Hippocampal formation (tissue), 2 donors: ENCODE measurements at places on chromosomes 16 and 17.
A peak's percentile ranks its signal among the peaks of the same experiment; 100 is the strongest.

- DNase-seq, result no peak
These were observed 9.6 kb downstream of the ZNF750 start for GRCh38 chr17:82830249-82830661.

- peak; percentile 25 for DNase-seq
These were observed 1.6 kb upstream of the DUSP14 start for GRCh38 chr17:37488009-37488604.

DNA sequence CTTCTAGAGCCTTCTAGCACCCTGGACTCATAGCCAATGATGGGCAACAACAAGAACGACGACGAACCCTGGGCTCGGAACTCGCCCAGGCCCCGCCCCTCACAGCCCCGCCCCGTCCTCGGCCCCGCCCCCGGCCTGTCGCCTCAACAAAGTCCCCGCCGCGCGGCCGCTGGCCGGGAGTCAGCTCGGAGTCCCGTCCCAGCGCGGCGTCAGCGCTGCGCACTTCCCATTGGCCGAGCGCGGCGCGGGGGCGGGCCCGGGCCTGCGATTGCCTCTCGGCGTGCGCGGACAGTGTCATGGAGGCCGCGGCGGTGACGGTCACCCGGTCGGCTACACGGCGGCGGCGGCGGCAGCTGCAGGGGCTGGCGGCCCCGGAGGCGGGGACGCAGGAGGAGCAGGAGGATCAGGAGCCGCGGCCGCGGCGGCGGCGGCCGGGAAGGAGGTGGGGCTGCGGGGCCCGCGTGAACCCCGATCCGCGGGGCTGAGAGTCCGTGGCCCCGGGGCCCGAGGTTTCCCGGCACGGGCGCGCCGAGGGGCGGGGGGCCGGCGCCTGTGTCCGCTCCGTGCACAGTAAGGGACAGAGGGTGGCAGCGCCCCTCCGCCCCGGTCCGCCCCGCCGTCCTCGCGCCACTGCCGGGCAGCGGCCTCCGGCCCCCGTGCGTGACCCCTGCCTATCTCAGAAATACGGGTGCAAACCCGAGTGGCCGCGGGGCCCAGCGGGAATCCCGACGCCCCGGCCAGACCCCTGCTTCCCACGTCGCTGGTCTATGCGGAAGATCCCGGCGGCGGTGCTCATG, at the start of gene ENGASE:
ENGASE (plus strand) TSS at position 176 of the 797 bp plus-strand sequence; CDS start at position 297, 121 bp downstream.
- DNase-seq, result peak; percentile 94

DNA sequence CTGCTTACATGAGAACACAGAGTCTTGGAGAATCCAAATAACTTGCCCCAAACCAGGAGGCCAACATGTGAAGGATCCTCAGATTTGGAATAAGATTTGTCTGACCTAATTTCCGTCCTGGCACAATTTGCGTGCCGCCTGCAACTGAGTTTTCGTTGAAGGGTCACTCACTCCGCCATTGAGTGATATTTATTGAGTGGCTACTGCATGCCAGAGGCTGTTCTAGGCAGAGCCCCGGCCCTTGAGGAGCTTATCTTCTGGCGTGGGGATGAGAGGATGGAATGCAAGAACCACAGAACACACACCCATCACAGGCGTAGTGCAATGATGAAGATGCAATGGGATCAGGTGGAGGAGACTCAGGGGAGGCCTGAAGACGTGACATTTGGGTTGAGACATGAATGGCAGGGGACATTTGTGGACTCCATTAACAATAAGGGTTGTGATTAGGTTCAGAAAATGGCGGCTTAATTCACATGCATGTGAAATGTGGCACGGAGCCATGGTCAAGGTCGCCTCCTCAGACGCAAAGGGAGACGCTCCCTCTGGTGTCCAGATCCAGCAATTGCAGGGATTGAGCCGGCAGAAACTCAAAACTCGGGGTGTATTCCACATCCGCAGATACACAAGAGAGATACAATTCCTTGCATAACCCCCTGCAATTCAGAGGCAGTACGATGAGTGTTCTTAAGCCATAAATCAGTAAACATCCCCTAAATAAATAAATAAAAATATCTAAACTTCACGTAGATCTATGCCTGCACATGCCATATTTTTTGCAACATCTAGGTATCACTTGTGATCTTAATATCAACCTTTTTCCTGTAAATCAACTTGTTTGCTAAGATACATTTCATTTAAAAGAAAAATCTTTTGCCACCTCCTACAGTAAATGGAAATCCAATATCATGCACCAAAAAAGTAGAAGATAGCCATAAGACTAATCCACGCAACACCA, 57.9 kb upstream of the CACNG4 start:
- peak; percentile 55 for DNase-seq

- DNase-seq, result no peak
These were observed 182.3 kb downstream of the PHKB start for GRCh38 chr16:47643323-47644000.

- DNase-seq, result peak; percentile 20
These were observed 649 bp downstream of the GSE1 start for GRCh38 chr16:85613604-85614337.

- DNase-seq, result no peak
These were observed 24.1 kb downstream of the PSMD7 start for GRCh38 chr16:74320707-74321106.

- DNase-seq, result no peak
These were observed 42.5 kb upstream of the ATP2A3 start for GRCh38 chr17:4006745-4007211.

DNA sequence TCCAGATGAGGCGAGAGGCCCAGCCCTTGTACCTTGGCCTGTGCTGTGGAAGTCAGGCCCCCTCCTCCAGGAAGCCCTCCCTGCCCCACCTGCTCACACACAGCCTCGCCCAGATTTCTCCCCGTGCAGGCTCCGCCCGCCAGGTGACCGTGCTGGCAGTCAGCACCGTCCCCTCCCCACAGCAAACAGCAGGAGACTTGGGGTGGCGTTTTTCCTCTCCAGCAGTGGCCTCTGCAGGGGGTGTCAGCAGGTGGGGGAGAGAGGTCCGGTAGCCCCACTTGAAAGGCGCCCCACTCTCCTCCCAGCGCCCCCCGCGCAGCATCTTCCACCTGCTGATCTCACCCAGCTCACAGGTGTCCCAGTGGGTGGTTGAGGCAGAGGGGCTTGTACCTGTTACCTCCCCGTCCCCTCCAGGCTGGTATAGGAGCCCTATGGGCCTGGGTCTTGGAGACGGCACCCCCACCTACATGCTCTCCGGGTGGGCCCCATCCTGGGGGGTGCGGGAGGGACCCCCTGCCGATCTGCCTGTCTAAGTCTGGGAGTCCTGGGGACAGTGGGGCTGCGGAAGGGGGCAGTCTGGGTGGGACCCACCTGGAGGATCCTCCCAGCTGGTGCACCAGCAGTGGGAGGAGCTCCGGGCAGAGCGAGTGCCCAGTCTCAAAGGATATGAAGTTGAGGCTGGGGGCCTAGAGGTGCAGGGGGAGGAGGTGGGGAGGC, 4.2 kb upstream of the C1QTNF8 start:
- DNase-seq, result no peak

DNA sequence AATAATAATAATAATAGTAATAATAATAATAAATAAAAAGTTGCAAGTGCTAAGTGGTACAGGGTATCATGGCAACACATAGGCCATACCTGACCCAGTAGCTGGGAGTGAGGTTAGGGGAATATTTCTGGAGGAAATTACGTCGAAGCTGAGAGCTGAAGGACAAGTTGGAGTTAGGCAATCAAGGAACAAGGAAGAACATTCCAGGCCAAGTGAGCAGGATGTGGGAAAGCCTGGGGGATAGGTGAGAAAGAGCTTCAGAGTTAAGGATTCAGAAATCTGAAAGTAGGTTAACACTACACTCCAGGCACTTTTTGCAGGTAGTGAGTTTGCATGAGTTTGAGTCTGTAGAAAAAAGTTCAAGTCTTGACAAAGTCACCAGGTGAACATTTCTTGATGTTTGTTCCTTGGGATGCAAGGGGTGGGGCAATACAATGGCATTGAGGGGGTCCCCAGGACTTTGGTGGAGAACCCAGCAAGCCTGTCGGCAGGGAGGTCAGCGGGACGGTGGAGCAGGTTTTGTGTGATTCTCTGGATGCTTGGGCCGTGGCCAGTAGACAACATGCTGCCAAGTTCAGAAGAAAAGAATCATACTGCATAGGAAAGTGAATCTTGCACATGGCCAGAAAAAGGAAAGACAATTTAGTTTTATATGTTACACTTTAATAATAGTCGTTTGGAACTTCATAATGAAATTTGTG, 27.7 kb upstream of the MPHOSPH6 start:
- DNase-seq, result no peak

DNA sequence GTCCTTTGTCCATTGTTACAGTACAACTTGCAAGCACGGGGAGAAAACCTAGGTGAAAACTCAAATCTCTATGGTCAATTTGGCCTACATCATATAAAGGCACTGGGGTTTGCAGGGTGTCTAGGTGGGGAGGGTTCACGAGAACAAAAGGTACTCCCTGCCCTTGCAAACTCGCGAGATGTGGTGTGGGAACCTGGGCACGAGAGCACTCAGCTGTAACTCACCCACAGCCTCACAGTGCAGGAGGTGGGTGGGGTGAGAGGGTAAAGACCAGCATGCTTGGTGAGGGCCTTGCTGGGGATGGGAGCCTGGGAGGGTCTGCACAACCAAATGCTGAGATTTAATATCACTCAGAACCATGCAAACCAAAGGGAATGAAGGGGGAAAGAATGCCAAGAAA, 18.4 kb upstream of the ZNF594 start:
- DNase-seq, result no peak

- no peak for DNase-seq
These were observed 40.8 kb downstream of the SLFN12L start for GRCh38 chr17:35496451-35497290.

DNA sequence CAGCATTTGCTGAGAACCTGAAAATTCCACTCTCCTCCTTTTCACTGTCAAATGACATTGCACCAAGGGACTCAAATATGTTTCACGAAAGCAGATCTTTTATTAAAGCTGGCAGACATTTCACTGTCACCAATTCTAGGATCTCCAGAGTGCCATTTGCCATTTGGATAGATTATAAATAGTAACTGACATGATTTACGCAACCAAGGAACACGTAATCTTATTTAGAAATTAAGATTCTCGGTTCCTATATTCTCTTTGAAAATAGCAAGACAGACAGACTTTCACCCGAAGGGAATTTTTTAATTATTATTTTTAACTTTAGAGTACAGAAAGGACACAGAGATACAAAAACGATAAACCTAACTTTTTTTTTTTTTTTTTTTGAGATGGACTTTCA, 49.6 kb downstream of the ANKFY1 start:
- no peak for DNase-seq

- no peak for DNase-seq
These were observed 744.5 kb downstream of the WWOX start for GRCh38 chr16:78843978-78844377.
